NCI-H1694 (cell line): ENCODE measurements at places on chromosomes 7 and 10.

DNA sequence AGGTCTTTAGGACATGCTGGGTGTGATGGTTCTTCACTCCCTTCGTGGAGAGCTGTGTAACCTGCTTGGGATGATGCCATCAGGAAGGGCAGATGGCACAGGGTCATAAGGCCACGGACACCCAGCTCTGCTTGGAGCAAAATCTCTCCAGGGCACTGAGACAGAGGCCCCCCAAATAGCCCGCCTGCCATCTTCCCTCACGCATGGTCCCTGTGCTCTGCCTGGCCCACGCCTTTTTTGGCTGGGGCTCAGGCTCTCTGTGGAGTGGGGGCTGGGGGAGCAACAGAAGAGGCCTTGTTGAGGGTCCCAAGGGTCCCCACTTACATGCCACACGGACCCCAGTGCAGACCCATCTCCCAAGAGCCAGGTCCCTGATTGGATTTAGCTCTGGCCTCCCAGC is 93.3 kb upstream of the RET start:
- no peak for DNase-seq

GRCh38 chr7:78528964-78529363 is 730.4 kb downstream of the PHTF2 start:
- DNase-seq: no peak

DNA sequence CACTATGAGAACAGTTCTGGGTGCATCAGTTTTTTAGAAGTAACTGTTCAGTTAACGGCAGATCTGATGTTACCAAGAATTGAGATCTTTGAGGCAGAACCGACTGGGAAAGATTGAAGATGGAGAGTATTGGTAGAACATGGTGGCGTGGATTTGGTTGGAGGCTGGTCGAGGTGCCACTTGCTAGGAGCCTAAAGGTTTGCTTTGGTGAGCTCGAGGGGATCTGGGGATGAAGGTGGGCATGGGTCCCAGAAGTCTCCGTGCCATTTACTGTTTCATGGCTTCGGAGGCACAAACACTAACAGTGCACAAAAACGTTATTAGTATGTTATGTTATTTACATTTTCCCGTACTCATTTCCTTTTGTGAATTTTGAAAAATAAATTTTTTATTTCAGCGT is 81.4 kb downstream of the ADCY1 start:
- DNase-seq: no peak

DNA sequence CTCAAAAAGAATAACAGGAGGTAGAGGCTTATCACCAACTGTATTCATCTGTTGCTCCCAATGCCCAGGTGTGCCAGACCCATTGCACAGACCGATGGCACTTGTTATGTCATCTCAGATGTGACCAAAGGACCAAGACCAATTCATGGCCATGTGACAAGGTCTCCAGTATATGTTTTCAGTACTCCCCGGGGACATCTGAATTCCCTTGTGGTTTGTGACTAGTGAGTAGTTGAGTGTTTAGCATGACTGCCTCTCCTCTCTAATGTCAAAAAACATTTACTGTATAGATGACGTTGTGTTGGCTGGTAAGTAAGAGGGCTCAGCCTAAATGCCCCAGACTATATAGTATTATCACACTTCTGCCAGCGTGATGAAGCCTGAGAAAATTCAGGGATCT is 202.1 kb upstream of the SMIM30 start:
- DNase-seq: no peak

- no peak for DNase-seq
These were observed 49.6 kb upstream of the HELLS start for GRCh38 chr10:94496010-94496409.

GRCh38 chr7:66950311-66950710 is 29.3 kb downstream of the TMEM248 start:
- no peak for DNase-seq

- no peak for DNase-seq
These were observed 2.3 kb upstream of the MIOS start for GRCh38 chr7:7564323-7564780.

- DNase-seq: peak; percentile 24
These were observed 180.8 kb downstream of the MAD1L1 start for GRCh38 chr7:2051707-2052656.

- DNase-seq: no peak
These were observed 428.6 kb downstream of the ACTR3B start for GRCh38 chr7:153188161-153188560.

- DNase-seq: no peak
These were observed 18.1 kb upstream of the KNDC1 start for GRCh38 chr10:133141958-133142340.

- no peak for DNase-seq
These were observed 100.1 kb upstream of the STK17A start for GRCh38 chr7:43482679-43483252.

DNA sequence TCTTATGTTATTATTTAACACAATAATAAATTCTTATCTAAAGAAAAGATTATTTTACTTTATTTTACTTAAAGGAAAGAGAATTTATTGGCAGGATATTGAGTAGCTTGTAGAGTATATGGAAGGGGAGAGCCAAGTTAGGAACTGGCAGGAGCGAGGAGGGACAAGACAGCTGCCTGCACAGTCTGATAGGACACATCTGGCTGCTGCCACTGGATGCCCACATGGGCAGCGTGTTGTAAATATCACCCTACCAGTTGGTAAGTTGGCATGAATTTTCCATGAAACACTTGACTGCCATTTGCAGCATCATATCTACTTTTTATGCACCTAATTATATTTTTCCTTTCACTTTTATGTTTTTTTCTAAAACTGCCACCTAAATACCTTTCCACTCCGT is 19.6 kb downstream of the SRI start:
- DNase-seq: peak; percentile 4

GRCh38 chr10:123717336-123717735 is 51.2 kb downstream of the GPR26 start:
- no peak for DNase-seq

- DNase-seq: no peak
These were observed 165.0 kb upstream of the ASAH2 start for GRCh38 chr10:50416181-50416824.

DNA sequence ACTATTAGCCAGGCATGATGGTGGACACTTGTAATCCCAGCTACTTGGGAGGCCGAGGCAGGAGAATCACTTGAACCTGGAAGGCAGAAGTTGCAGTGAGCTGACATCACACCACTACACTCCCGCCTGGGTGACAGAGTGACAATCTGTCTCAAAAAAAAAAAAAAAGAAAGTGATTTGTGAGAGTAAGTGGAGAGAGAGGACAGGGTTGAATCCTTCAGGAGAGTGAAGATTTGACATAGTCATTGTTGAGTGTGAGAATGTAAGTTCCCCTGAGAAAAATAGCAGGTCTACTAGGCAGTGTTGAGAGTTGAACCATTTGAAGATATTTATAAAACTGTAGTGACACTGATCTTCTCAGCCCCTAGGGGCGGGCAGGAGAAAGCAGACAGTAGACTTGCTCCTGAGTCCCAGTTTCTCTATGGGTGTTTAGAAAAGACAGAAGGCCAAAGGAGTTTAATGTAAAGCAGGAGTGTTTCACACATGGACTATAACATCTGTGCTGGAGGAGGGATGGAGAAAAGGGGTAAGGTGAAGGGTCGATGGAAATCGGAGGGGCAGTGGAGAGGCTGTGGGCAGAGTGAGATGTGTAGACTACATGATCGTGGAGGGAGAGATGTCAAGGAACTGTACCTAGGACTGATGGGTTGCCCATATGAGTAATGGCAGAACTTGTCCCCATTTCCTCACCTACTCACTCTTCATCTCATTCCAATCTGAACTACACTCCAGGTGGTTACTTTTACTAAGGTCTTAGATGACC is 13.7 kb upstream of the LAMB4 start:
- no peak for DNase-seq

DNA sequence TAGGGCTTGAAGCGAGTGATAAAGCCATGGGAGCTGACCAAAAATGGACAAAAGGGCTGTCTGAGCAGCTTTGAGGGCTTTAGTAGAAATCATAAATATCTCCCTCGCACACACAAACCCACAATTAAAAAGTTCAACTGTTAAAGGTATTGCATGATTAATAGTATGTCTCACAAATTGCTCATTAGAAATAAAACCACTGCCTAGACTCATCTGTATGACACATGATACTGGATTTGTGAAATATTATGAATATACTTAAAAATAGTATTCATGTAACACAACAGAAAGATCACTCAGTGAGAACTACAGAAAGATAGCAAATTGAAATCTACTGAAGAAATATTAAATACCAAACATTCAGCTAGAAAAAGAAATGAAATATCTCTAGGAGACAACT is 11.9 kb upstream of the PTPN12 start:
- DNase-seq: no peak

DNA sequence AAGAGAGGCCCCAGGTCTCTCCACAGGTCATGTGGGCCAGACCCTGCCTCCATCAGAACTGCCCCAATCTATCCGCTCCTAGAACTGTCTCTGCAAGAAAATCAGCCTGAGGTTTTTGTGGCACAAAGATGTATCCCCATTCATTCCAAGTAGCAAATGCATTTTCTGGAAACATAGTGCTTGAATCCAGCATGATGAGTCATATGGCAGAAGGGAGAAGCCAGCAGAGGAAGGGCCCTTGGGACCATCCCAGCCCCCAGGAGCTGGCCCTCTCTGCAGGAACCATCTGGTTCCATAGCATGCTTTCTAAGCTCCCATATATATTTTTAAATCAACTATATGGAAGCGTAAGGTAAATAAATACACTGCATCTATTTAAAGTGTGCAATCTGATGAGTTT is 563.2 kb downstream of the GALNT17 start:
- peak; percentile 81 for DNase-seq
